ENCODE measurements at places on chromosomes 11 and 22.

DNA sequence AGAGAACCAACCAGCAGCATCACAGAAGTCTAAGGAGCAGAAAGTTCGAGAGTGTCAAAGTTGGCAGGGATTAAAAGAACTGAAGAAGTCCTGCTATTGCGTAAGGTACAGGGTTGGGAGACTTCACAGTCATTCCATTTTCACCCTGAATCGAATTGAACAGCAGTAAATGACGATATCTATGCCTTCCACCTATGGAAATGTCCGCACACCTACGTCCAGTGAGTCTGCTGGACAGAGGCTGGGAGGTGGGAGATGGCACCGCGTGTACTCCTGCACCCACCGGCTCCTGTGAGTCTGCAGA, 116.7 kb downstream of the MICAL3 start:
- DNase-seq, result no peak

DNA sequence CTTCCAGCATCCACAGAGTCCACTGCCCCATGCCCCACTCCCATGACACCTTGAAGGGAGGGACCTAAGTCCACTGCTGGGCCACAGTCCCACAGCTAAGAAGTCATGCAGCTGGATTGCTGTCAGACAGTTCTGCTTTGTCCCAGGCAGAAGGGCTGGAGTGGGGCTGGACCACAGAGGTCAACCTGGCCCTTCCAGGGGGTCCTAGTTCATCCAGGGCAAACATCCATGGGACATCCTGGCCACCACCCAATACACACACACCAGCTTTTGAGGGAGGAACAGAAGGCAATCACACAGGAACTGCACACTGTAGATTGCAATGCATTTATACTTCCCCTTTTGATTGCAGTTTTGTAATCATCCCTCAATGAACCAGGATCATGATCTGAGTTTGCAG, 11.3 kb upstream of the APOL4 start:
- DNase-seq, result no peak

DNA sequence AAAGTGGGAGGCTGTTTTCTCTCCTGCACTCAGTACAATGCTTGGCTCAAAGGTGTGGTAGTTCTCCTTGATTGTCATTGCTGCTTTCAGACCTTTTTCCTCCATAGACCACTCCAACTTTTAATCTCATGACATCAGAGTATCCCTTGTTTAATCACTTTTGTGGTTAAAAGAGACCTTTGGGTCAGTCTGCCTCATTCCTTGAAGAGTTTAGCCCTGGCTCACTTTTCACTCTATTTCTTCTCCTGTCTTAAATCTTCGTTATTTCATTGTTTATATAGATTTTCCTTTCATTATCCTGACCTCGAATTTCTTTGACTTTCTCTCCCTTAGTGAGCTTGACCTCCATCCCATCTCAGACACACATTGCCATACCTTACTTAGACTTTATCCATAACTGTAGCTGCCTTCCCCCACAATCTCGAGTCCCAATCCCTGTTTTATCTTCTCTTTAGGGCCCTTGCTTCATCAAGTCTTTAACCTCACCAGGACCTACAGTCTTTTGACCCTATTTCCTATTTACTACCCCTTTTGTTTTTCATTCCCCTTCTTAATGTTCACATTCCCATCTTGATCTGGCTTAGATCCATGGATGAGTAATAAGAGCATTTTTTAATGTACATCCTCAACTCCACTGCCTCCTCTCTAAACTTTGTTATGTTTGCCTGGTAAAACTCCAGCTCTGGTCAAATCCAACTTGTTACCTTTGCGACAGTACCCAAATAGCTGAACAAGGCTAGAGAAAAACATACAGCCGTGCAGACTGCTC, 9.5 kb downstream of the ATXN10 start:
- peak; percentile 35 for DNase-seq

- no peak for DNase-seq
Measured at GRCh38 chr22:23537416-23537815, 42.7 kb downstream of the IGLL1 start.

DNA sequence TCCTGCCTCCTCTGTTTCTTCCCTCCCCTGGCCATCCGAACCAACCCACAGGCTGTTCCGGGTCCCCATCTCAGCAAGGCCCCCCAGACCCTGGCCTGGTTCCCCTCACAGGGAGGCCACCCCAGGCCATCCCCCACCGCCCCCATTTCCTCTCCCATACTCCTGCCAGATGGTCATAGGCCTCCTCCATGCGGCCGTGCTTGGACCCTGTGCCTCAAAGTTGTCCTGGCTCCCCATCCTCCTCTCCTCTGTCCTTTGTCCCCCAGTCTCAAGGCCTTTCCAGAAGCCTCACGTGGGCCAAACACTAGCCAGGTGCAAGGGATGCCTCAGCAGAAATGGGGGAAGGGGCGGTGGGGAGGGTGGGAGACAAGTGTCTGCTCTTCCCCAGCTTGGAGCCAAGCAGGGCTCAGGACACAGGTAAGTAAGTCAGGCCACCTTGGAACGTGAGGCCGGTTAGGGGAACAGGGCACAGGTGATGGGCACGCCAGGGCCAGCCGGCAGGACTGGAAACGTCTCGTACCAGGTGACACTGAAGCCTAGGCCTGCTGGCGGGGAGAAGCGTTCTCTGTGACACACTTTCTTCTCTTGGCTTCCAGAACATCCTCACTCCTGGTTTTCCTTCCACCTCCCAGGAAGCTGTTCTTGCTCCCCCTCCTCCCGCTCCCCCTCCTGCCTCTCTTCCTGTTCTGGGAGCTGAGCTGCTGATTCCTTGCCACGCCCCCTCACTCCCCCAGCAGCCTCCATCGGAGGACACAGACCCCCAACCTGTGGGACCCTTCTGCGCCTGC, 31.5 kb upstream of the SLC22A12 start:
- no peak for DNase-seq

- no peak for DNase-seq
Measured at GRCh38 chr11:82988936-82989627, 82.6 kb downstream of the RAB30 start.

GRCh38 chr11:112172362-112172994, 2.8 kb upstream of the BCO2 start:
- peak; percentile 66 for DNase-seq

DNA sequence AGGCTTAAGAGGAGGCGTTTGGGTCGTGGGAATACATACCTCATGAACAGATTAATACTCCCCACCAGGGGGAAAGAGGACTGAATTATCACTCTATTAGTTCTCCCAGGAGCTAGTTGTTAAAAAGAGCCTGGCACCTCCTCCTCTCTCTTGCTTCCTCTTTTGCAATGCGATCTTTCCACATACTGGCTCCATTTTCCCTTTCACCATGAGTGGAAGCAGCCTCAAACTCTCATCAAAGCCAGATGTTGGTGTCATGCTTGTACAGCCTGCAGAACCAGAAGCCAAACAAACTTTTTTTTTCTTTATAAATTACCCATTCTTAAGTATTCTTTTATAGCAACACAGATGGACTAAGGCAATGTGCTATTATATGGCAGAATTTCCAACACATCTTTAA, 258.5 kb downstream of the FAM76B start:
- no peak for DNase-seq

DNA sequence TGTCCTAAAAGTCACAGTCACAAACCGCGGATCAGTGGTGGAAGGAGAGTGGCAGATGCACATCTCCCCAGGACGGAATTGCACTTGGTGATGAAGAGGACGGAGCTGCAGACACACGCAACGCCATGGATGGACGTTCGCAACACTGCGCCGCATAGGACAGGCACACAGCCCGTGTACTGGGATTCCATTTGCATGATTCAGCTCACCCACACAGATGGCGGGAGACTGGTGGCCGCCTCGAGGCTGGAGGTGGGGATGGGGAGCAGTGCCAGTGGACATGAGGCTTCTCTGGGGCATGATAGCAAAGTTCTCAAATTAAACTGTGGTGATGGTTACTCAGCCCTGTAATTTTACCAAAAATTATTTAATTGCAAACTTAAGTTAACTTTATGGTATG, 37.4 kb downstream of the DUSP8 start:
- DNase-seq, result peak; percentile 50

DNA sequence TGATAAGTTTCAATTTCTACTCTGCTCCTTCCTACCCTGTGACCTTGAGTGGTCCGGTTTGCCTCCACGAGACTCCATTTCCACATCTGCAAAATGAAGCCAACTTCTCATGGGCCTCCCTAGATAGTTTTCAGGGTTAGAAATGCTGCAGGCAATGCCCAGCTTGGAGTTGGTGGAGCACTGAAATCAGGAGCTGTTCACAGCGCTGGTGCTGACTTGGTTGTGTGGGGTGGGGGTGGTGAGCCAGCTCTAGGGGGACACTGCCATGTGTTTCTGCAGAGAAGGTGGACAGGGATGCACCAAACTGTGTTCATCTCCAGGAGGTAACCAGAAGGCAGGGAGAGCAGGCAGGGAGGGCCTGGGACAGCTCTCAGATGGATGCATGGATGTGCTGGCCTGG, 37.0 kb downstream of the SGSM1 start:
- no peak for DNase-seq

DNA sequence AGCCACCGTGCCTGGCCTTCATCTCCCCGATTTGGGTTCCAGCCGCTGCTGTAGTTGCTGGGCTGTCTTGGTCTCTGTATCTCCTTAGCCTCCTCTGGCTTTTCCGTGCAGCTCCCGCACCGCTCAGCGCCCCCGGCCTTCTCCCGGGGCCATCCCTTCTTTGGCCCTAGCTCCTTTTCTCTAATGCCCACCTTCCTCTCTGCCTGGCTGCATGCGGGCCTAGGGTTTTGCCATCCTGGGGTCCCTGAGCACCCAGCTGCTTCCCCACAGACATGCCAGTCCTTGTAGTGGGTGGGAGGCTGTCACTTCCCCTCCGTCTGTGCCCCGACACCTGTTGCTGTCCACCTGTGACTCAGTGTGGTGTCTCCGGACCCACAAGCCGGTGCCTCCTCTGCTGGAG, 36.4 kb downstream of the KCNJ4 start:
- DNase-seq, result no peak

GRCh38 chr11:69129053-69129452, 26.7 kb upstream of the SMIM38 start:
- no peak for DNase-seq

DNA sequence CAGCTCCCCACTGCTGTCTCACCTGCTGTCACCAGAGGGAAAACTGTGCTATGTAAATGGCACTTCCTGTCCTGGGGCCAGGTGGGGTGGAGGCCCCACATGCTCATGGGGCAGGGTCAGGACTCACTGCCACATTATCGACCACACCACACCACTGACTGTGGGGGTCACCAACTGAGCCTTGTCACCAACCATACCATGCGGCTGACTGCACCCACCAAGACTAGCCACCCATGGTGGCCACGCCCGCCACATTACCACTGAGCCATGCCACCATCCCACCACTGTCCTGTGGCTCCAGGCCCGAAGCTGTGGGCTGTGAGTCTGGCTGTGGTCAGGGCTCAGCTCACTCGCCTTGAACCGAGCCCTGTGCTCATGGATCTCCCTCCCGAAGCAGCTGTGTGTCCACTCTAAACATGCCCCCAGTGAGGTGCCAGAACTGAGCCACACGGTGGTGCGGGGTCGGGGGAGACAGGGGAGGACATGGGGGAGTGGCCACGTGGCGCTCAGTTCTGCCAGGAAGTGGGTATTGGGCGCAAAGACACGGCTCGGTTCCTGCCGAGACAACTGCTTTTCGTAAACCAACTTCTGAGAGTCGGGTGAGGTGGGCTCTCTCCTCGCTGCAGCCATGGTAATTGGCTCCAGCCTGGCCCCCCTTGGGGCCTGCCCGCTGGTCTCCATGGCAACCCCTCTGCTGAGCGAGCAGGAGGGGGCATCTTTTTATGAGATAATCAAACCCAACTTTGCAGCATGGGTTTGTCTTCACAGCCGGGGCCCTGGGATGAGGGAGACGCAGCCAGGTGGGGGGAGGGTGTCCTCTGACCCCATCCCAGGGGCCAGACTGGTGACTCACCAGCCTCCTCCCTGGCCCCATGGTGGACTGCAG, 23.2 kb downstream of the RTN4R start:
- DNase-seq, result no peak

DNA sequence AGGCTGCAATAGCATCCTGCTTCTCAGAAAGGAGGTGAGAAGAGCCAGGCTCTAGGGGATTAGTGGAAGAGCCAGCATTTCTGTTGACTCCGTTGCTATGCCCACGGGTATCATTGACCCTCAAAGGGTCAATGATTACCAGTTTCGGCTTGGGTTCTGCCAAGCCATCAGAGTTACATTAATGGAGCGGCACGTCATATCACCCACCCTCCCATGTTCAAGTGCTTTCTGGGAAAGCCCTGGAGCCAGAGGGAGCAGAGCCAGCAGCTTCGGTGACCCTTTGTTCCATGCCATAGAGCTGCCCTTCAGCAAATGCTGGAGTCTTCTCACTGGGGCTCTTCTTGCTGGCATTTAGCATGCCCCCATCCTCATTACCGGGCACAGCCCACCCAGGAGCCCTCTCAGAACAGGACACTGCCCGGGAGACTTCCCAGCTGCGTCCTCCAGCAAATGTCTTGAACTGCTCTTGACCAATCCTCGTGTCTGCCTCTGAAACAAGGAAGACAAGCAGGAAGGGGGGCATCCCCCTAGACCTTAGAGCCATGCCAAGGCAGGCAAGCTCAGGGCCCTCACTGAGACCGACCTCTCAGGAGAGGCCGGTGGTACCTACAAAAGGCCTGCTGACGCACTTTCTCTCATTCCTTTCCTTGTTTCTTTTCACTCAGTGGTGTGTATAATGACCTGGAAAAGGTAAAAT, 14.6 kb downstream of the KCNJ1 start:
- DNase-seq, result no peak

- no peak for DNase-seq
Measured at GRCh38 chr11:4991060-4991459, 3.6 kb upstream of the OR51L1 start.

GRCh38 chr11:120524536-120525085, 13.1 kb downstream of the GRIK4 start:
- no peak for DNase-seq

- no peak for DNase-seq
Measured at GRCh38 chr11:11311169-11311568, 41.9 kb downstream of the CSNK2A3 start.

DNA sequence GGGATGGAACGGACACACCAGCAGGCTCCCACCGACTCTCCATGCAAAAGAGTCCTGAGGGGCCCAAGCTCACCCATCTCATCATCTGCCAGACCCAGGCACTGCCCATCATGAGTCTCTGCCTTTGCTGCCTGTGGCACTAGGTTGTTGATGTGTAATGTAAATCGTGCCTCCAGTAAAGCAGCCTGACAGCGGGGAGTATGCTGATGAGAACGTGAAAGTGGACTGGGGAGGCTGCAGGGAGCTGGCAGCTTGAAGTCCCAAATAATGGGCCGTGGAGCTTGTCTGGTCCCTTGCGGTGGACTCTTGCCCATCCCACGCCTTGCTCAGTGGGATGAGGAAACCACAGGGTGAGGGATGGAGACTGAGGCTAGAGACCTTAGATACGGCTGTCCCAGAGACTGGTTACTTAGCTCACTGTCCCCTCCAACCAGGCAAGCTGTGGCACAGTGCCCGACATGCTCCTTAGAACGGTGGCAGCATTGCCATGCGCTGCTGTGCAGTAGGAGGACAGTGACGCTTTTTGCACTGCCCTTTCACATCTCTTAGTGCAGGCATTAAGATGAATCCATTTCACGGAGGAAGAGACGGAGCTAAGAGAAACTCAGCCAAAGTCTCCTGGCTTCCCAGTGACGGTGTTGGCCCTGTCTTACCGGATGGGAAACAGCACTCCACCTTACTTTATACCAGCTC, 39.6 kb upstream of the PLET1 start:
- no peak for DNase-seq

All from mammary epithelial cell (primary cell).